Dermis blood vessel endothelial cell (primary cell): ENCODE measurements at places on chromosomes 11 and 22.
A peak's percentile ranks its signal among the peaks of the same experiment; 100 is the strongest.

DNA sequence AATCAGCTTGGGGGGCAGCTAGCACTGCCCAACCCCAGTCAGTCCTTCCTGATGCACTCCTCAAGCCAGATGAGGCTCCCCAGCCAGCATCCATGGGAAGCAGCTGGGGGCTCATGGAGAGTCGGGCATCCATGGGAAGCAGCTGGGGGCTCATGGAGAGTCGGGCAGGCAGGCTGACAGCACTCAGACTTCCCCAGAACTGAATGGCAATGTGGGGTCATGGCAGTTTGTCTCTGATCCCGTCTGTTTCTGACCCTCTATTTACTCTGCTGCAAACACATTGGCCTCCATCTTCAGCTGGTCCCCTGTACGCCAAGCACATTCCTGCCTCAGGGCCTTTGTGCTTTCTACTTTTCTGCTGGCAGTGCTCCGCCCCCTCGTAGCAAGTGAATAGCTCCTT is 314.8 kb downstream of the NTM start:
- DNase-seq: no peak

GRCh38 chr11:70075836-70076235 is 2.3 kb upstream of the ANO1 start:
- no peak for DNase-seq

DNA sequence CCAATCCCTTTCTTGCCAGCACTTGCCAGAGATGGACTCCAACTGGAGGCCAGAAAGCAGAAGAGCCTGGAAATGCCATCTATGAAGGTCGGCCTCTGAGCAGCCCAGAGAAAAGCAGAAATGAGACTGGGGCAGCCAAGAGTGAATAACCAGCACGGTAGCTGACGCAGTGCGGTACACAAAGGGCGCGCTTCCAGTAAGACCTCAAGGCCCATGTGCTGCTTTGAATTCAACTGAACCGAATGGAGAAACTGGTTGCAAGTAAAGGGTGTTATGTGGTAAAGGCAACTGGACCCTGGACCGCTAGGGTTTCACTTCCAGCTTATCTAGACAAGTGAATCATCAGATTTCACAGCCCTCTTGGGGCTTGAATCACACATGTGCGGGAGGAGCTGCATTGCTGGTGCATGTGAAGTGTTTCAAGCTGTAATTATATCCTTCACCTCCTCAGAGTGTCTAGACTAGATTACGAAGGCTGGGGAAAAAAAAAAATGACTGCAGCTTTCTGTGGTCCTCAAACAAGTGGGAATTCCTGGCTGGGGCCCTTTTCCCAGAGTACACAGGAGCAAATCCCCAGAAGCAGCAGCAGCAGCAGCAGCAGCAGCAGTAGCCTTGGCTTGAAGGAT is 128.9 kb downstream of the CCDC34 start:
- DNase-seq: no peak

DNA sequence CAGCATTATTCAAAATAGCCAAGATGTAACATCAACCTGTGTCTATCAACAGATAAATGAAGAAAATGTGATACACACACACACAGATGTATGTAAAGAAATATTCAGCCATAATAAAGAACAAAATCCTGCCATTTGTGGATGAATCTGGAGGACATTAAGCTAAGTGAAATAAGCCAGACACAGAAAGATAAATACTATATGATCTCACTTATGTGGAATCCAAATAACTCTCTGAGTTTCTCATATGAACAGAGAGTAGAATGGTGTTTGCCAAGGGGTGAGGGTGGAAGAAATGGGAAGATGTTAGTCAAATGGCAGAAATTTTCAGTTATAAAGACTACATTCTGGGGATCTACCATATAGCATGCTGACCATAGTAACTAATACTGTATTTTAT is 224.2 kb downstream of the GUCY1A2 start:
- DNase-seq: no peak

GRCh38 chr11:57219021-57219627 is 17.9 kb downstream of the APLNR start:
- DNase-seq: no peak

- no peak for DNase-seq
Measured at GRCh38 chr11:103668859-103669258, 367.6 kb upstream of the DDI1 start.

DNA sequence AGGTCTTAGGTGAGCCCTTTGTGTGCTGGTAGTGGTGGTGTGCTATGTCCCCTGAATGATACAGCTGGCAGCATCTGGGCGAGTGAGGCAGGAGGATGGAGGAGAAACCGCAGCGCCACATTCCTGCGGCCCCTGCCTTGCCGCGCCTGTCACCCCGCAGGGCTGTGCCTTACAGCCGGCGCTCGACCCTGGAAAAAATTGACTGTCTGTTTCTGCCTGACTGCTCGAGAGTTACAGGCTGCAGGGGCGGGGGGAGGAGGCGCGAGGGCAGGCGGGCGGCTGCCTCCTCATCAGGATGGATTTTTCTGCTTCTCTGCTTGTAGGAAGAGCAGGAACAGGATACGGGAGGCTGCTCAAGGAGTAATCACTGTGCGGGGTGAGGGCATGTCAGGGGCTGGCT is 443.4 kb downstream of the MIAT start:
- DNase-seq: no peak

DNA sequence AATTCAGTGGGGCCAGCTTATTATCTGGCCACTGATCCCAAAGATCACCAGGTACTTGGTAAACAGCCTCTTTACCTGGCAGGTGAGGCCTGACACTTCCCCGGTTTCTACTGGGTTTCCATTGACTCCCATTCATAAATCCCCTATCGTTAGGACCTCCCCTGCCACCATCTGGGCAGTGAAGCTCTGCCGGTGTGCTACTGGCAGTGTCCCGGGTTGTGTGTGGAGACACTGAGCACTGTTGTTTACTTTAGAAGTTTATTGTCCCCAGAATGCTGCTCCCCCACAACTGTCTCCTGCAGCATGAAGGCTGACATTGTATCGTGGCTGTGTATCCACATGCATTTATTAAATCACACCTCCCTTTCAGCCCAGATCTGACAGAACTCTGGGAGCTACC is 142.7 kb downstream of the WNT7B start:
- DNase-seq: no peak

GRCh38 chr11:80916173-80916798 is 1475.5 kb upstream of the TENM4 start:
- DNase-seq: no peak

DNA sequence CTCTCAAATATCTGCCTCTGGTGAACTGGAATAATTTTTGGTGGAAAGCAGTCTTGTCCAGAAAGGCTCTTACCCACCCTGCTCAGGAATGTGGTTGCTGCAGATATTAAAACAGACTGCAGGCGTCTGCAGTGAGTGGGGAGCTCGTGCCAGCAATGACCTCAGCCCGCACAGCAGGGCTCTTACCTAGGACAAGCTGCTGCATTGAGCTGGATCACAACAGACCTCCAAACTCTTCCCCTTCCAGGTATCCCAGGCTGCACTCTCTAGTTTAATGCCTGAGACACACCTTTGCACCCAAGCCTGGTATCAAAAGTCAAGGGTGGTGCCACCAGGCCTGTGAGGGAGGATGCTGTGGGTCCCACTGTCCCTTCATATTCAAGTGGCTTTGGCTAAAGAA is 69.7 kb upstream of the CDON start:
- DNase-seq: no peak

DNA sequence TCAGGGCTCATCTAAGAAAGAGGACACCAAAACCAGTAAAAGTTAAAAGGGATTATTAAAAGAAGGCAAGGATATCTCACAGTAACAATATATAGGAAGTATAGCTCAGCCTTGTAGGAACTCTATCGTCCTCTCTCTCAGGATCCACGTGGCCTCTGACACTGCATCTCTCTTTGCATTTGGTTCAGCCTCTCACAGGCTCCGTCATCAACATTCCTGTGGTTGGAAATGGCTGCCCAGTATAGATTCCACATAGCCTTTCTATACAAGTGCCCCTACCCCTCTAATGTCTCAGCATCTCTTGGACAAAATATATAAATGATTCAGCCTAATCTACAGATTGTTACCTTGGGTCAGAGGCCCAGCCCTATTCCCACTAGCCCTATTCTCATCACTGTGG is 101.3 kb upstream of the DBX1 start:
- DNase-seq: no peak

GRCh38 chr11:114075891-114076441 is 16.5 kb downstream of the ZBTB16 start:
- peak; percentile 70 for DNase-seq

- no peak for DNase-seq
Measured at GRCh38 chr11:65355013-65355775, 643 bp downstream of the TIGD3 start.

DNA sequence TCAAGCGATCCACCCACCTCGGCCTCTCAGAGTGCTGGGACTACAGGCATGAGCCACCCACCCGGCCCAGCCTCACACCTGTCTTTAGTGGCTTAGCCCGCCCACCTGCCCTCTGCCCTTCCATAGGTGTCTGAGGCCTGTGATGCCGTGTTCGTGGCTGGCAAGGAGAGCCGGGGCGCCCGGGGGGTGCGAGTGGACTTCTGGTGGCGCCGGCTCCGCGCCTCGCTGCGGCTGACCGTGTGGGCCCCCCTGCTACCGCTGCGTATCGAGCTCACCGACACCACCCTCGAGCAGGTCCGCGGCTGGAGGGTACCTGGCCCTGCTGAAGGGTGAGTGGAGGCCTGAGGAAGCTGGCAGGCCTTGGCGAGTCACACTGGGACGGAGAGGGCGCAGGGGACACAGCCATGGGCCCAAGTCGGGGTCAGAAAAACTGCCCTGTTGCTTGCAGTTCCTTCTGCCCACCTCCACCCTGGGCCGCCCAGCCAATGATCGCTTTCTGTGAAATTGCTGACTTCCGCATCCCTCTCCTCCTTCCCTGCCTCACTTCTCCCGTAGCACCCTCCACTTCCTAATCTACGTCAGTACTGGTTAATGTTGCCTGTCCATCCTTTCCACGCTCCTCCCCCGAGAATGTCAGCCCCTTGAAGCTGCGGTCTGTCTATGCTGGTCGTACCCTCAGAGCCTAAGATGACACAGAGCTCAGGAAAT is 9.3 kb downstream of the TMEM132A start:
- no peak for DNase-seq

DNA sequence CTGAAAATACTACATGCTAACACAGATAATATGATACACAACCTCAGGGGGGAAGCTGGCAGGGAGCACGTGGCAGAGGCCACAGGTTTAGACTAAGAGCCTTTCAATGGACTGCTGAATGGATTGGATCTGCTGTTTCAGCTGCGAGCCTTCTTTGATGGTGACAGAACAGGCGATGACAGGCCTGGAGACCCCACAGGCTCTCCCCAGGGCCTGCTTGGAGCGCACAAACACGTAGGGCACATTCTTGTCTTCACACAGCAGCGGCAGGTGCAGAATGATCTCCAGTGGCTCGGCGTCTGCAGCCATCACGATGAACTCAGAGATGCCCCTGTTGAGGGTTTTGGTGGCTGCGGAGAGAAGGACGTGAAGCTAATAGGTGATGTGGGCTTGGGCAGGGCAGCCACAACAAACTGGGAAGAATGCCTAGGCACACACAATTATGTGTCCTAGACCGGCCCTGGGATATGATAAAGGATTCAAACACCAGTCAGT is 13.8 kb downstream of the SNU13 start:
- DNase-seq: no peak

- DNase-seq: no peak
Measured at GRCh38 chr11:133164986-133165385, 367.3 kb downstream of the OPCML start.

DNA sequence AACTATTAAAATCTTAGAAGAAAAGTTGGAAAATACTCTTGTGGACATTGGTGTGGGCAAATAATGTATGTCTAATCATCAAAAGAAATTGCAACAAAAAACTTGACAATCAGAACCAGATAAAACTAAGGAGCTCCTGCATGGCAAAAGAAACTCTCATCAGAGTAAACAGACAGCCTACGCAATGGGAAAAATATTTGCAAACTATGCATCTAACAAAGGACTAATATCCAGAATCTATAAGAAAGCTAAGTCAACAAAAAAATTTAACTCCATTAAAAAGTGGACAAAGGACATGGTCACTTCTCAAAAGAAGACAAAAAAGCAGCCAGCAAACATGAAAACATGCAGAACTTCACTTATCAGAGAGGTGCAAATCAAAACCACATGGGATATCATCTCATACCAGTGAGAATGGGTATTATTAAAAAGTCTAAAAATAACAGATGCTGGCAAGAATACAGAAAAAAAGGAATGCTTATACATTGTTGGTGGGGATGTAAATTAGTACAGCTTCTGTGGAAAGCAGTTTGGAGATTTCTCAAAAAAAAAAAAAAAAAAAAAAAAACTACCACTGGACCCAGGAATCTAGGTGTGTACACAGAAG is 99.7 kb upstream of the TOP3B start:
- DNase-seq: no peak

GRCh38 chr22:25201557-25202273 is 2.1 kb downstream of the CRYBB3 start:
- DNase-seq: no peak

DNA sequence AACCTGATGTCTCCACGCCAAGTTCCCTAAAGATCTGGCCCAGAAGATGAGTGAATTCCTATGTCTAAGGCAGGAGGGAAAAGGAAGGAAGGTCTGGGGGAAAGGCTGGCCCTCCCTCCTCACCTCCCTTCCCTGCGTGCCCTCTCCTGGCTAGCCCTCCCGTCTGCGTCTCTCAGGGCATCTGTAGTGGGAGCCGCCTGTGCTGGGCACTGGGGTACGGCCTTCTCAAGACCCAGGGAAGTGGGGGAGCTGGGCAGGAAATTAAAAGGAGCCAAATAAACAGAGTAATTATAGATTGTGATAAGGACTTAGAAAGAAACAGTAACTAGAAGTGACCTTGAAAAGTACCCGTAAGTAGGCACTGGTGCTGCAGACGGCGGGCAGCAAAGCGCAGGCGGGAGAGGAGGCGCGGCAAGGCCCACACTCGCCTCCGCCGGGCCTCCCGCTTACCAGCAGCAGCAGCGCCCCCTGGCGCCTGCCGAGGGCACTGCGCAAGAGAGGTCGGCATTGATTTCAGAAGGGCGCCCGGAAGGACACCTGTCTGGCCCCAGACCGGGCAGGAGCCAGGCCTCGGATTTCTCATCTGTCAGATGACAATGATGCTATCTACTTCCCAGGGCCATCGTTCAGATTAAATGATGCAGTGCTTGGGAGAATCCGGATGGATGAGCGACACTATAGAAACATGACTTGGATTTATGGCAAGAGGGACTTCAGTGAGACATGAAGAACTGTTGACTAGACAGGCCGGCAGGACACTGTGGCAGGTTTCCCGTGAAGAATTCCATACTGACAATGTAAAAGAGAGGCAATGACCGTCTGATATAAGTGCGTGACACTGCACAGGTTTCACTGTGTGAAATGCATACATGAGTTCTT is 7.3 kb downstream of the KCNJ1 start:
- DNase-seq: peak; percentile 86

GRCh38 chr11:123564221-123564620 is 90.2 kb downstream of the SCN3B start:
- DNase-seq: no peak

GRCh38 chr11:46290598-46291309 is 13.3 kb downstream of the CREB3L1 start:
- no peak for DNase-seq

GRCh38 chr11:132006884-132007580 is 636.6 kb downstream of the NTM start:
- no peak for DNase-seq

DNA sequence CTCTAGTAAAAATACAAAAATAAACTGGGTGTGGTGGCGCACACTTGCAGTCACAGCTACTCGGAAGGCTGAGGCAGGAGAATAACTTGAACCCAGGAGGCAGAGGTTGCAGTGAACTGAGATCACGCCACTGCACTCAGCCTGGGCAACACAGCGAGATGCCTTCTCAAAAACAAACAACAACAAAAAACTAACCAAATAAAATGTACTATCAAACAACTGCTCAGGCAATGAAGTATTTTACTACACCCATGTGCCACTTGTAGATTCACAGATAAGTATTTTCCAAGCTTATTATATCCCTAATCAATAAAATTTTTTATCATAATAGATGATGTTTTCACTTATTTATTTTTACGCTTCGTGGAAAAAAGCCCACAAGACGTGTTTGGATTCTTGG is 924 bp downstream of the C11orf65 start:
- DNase-seq: no peak
